GM06990 (cell line): ENCODE measurements at places on chromosomes 3 and 15.

- no peak for DNase-seq
Measured at GRCh38 chr15:23416349-23417276, 30.4 kb downstream of the GOLGA6L2 start.

GRCh38 chr15:78944669-78945407 is at the start of gene CTSH:
Gene CTSH, minus strand, starts transcription at chr15:78945046. Its CDS starts 65 bp downstream, at chr15:78944981.
- DNase-seq = peak; percentile 89

- DNase-seq = no peak
Measured at GRCh38 chr3:66910266-66911055, 87.6 kb upstream of the KBTBD8 start.

DNA sequence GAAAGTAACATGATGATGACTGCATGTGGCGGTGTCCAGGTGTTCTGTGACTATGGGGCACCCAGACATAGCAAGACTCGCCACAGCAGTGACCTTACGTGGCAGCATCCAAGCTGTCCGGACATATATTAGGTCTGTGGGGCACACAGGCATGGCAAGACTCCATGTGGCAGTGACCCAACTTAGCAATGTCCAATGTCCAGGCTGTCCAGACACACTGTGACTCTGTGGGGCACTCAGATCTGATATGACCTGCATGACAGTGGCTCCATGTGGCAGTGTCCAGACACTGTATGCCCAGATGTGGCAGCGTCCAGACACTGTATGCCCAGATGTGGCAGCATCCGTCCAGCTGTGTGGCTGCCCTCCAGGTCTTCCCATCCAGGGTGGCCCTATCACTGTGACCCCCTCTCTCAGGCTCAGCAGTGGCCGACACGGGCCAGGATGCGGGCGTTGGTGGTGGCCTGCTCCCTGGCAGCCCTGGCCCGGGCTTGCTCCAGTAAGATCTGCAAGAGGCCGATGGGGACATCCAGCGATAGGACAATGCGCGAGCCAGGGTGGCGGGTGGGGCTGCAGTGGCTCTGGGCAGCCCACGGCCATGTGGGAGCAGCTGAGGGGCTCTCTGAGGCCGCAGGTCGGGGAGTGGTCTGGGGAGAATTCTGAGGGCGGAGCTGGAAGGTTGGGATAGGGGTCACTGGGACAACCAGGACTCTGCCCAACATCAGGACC is 1.1 kb downstream of the UCN2 start:
- no peak for DNase-seq

DNA sequence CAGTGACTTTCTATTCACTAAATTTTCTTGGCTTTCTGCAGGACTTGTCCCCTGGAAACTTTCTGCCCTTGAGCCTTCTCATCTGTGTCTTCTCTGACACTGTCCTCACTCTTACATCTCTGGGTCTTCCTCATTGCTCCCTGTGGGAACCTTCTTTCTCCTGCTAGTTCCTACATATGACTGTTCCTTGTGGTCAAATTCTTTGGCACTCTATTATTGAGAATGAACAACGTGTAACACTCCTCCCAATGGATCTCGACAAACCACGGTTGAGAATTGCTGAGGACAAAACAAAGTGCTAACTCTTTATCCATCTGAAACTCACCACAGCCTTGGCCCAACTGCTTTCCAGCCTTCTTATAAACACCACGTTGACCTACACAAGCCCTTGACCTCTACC is 3.5 kb upstream of the FAM81A start:
- no peak for DNase-seq

- DNase-seq = no peak
Measured at GRCh38 chr3:70849911-70850699, 537.7 kb upstream of the MDFIC2 start.

GRCh38 chr3:188695241-188695640 is 476.5 kb upstream of the TPRG1 start:
- no peak for DNase-seq

DNA sequence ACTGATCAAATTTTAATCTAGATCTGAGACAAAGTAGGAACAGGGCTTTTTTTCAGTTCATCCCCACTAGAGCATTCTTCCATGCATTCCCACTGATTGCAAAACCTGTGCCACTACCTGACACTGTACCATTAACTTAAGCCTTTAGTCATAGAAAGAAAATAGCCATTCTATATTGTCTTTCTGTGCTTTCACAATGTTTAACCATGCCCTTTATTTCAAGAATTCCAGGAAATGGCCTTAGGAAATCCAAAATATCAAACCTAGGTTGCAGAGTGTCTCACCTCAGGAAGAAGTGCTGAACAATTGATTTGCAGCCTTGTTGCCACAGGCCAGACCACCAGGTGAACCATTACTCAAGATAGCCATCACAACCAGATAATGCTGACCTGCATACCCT is 56.2 kb upstream of the TGFBR2 start:
- DNase-seq = no peak

DNA sequence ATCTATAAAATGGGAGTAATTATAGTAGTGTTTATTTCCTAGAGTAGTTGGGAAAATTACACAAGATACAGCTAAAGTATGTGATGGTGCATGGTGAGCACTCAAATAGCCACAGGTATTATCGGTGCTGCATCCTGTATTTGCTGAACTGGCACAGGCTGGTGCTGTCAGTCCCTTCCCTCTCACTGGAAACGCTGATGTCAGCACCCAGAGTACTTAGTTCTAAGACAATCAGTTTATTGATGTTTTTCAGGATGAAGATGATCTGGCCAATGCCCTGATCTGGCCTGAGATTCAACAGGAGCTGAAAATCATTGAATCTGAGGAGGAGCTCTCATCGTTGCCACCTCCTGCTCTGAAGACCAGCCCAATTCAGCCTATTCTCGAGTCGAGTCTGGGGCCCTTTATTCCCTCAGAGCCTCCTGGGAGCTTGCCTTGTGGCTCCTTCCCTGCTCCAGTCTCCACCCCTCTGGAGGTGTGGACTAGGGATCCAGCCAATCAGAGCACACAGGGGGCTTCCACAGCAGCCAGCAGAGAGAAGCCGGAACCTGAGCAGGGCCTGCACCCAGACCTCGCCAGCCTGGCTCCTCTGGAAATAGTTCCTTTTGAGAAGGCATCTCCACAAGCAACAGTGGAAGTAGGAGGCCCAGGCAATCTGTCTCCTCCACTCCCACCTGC is 49.7 kb downstream of the TMEM39A start:
- DNase-seq = no peak

DNA sequence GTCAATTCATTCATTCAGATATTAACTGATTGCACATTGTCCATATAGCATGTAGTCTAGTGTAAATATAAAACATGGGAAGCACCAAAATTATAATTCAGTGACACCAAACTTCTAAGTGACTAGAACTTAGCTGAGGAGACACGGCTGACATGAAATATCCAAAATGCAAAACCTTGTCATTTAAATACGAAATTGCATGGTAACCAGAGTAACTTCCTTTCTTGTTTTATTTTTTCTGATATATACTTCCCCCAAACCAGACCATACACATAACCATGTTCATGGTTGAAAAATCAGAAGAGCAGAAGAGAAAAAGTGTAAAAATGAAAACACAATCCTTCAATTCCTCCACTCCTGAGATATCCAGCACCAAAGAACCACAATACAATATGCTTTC is 38.0 kb downstream of the CBLB start:
- no peak for DNase-seq

- DNase-seq = no peak
Measured at GRCh38 chr15:66719471-66719870, 17.4 kb downstream of the SMAD6 start.

GRCh38 chr3:46435081-46435726 is 28.1 kb downstream of the CCRL2 start:
- DNase-seq = no peak

- peak; percentile 65 for DNase-seq
Measured at GRCh38 chr3:14425581-14426304, 23.3 kb downstream of the SLC6A6 start.

DNA sequence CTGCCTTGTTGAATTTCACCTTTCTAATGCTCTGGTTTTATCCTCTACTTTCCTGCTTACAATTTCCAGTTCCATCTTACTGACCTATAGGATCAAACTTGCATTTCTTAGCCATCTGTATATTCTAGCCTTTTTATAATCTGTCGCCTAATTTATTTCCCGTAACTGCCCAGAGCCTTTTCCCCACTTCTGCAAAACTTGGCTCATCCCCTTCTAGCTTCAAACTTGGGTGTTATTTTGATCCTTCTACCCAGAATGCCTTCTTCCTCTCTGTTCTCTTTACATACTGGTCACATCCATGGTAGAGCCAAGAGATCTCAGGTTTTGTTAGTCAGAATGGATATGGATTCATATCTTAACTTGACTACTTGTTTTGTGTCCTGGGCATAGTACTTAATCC is 2.6 kb downstream of the SACM1L start:
- DNase-seq = no peak

DNA sequence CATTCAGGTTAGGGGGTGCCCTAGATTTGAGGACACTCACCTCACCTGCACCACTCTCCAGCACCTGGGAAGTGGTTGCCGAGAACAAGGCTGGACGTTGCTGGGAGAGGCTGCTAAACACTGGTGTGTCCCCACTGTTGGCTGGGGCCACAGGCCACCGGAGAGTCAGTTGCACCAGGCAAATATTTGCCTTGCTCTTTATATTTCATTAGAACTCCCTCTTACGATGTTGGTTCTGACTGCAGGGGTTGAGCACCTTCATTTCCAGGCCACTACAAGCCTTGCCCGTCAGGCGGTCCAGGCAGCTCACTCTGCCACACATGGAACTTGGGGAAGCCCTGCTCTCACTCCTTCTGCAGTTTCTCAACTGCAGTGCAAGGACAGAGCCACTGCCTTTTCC is 30.7 kb downstream of the HCN4 start:
- no peak for DNase-seq

- DNase-seq = no peak
Measured at GRCh38 chr15:101043911-101044624, 124.9 kb downstream of the LRRK1 start.

DNA sequence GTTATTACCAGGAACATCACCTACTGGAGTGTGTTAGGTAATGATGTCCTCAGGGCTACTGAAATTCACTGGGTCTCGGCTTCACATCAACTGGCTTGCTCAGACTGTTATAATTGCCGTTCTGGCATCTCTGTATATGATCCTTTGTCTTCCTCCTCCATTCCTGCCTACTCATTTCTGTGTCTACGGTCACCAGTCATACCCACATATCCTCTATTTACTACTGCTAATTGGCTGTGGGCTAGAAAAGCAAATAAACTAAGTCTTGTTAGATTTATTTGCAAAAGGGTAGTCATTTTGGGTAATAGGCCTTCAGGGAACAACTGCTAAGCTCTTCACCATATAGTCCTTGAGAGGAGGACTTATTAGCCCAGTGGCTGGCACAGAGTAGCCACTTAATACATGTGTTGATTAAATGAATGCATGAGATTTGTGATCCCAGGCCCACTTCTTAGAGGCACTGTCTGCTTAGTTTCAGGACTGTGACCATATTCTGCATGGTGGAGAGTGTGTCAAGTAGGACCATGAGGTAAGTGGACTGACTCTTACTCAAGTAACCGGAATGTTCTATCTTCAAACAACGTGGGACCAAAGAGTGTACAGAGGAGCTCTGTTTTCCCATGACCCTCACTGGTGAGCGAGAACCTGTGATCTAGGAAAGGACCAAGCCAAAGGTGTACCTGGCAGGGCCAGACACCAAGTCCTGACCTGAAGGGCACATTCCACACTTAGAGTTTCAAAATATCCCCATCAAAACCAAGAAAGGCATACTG is 13.2 kb downstream of the ZDHHC3 start:
- DNase-seq = no peak

- no peak for DNase-seq
Measured at GRCh38 chr3:149277331-149277813, 55.7 kb upstream of the CP start.

DNA sequence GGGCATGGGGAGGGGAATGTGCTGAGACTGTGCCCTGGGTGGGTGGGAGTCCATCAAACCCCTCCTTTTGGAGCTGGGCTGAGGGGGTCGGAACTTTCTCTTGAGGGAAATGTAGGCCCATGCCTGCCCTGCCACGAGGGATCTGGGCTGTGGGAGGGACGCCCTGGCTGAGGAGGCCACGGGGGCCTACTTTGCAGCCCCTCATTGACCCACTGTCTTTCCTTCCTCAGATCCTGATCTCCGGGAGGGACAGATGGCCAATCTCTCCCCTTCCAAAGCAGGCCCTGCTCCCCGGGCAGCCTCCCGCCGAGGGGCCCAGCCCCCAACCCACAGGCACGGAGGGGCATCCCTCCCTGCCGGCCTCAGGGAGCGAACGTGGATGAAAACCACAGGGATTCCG is 25.3 kb downstream of the LOXL1 start:
- DNase-seq = no peak

- no peak for DNase-seq
Measured at GRCh38 chr3:130490241-130490640, 26.7 kb upstream of the COL6A6 start.

DNA sequence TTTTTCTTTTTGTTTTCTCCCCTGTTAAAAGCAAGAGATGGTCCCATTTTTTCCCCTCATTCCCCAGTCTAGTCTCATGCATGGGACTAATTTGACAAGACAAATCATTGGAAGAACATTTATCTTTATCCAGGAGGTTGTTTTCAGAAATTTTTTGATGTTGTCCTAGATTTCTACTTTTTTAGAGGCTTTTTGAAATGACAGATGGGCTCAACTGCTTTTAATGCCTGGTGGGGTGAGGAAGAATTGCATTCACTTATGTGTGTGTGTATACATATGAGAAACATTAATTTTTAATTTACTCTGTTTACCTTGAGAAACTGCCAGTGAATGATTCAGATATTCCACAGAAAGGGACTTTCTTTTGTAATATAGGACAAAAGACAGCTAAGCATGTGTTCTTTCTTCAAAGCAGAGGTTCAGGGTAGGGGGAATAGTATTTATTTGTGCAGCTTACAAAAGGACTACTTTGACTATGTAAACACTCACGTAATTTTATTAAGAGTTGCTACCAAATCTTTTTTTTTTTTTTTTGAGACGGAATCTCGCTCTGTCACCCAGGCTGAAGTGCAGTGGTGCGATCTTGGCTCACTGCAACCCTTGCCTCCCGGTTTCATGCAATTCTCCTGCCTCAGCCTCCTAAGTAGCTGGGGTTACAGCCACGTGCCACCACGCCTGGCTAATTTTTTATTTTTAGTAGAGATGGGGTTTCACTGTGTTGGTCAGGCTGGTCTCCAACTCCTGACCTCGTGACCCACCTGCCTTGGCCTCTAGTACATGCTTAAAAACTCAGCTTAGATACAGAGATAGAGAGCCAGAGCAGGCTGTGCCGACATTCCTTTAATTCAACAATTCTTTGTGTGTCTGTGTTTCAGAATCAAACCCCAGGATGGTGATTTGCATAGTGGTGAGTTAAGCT is 130.1 kb upstream of the RARB start:
- no peak for DNase-seq

DNA sequence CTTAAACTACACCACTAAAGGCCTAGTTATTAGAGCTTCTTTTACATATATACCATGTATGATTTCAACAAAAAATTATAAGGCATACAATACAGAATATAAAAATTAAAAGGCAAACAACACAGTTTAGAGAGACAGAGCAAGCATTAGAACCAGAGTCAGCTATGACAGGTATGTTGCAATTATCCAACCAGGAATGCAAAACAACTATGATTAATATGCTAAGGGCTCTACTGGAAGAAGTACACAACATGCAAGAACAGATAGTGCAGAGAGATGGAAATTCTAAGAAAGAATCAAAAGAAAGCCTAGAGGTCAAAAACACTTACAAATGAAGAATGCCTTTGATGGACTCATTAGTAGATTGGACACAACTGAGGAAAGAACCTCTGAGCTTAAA is 39.6 kb downstream of the CCDC54 start:
- DNase-seq = no peak

- no peak for DNase-seq
Measured at GRCh38 chr15:66456211-66456610, 41.4 kb downstream of the SNAPC5 start.
